ENCODE measurements at places on chromosomes 7 and 10. TPM values are rescaled to one million over a fixed set of nuclear protein-coding genes. Genes with fewer than 3 reads are reported as not detected.

GRCh38 chr7:23287612-23288011, 11.5 kb upstream of the MALSU1 start:
- no peak for DNase-seq

- DNase-seq, result no peak
Measured at GRCh38 chr7:1533255-1533546, 2.7 kb downstream of the MAFK start.

- DNase-seq, result no peak
Measured at GRCh38 chr10:73892310-73893030, 18.1 kb upstream of the CAMK2G start.

DNA sequence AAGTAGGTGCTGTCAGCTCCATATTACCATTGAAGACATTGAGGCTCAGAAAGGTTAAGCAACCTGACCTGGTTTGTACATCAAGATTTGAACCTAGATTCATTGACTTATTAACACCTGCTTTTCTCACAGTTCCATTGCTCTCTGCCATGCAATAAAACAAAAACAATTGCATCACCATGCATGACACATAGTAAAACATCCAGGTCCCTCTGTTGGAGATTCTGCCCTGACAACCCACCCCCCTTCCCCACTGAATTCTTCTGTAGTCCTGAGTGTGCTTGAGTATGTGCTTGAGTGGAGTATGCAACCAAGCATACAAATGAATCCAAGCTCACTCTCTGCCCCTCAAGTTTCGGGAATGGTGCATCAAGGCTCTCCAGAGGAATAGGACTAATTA, 6.0 kb upstream of the LMBR1 start:
- no peak for DNase-seq

- DNase-seq, result no peak
Measured at GRCh38 chr10:26199841-26200240, 16.7 kb upstream of the GAD2 start.

PLEKHA8 gene
- total RNA-seq, result 2.7 TPM

TLX1 gene
- total RNA-seq, result 0.60 TPM

GRID1 gene
- total RNA-seq, result 0.05 TPM

FAM20C gene
- total RNA-seq, result 32.1 TPM
